ENCODE measurements at places on chromosomes 16 and 17.

- no peak for DNase-seq
Measured at GRCh38 chr17:59427425-59427921, 96.0 kb downstream of the YPEL2 start.

DNA sequence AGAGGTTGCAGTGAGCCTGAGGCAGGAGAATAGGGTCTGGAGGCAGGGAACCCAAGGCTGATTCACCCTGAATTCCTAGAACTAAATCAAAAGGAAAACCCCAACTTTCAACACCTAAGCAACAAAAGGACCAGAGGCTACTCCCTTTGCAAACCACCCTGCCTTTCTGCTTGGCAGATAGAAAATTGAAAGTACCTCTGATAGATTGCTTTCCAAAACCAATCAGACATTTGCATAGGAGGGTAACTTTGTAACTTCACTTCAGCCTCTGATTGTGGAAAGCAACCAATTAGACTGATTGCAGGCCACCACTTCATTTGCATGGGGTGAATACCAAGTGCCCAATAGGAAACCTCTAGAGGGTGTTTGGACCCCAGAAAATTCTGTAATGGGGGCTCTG, 10.9 kb upstream of the TMEM98 start:
- DNase-seq, result no peak

DNA sequence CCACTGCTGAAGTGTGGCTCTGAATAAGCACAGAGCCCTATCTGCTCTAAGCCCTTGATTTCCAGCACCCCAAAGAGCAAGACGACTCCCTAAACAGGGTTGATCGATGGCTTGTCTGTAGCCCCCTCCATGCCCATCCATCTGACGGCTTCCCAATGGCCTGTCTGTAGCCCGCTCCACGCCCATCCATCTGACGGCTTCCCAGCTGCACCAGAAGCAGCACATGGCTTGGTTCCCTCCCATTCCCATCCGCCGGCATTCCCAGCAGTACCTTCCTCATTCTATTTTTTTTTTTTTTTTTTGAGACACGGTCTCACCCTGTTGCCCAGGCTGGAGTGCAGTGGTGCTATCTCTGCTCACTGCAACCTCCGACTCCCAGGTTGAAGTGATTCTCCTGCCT, 64.5 kb downstream of the RBFOX3 start:
- DNase-seq, result no peak

DNA sequence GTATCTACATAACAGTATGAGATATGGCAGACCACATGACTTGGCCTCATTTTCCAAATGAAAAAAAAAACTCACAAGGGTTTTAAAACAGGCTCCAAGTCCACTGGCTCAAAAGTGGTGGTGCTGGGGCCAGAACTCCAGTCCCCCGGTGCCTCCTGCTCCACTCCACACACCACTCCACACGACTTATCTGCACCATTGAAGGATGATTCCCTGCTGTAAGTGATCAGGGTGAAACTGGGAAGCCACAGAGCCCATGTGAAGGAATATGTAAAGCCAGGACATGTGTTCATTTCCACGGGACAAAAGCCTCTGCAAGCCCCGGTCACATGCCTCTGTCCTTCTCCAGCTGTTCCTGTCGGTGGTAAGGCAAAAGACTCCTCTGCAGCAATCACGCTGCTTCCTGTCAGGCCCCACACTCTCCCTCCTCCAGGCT, 97.2 kb downstream of the ZNF18 start:
- no peak for DNase-seq

DNA sequence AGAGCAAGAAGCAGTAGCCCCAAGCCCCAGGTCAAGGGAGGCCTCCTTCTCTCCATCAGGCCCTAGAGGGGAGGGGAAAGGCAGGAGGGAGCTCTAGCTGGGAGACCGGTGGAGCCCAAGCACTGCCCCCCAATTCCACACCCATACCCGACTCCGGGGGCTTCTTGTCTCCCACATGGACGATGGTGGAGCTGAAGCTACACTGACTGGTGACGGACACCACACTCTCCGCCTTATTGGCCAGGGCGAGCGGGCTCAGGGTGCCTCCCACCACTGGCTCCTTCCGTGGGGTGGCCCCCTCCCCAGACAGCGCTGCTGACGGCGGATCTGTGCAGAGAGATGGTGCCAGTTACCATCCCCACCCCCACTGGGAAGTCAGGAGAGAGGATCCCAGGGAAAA, 6.4 kb downstream of the PER1 start:
- DNase-seq, result no peak

DNA sequence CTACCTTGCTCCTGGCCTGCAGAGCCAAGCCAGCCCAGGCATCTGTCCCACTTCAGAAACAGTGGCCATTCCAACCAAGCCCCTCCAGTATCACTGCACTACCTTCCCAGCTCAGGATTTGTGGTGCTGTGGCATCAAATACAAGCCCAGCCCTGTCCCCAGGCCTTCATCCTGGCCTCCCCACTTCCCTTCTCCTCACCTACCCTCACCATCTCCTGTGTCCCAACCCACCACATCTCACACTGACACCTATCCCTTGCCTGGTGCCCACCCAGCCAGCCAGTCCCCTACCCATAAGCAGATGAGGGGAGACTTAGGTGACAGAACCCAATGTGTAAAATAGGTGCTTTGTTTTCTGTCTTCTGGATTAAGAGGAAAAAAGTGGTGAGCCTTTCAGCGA, 66.0 kb upstream of the CDH5 start:
- DNase-seq, result no peak

DNA sequence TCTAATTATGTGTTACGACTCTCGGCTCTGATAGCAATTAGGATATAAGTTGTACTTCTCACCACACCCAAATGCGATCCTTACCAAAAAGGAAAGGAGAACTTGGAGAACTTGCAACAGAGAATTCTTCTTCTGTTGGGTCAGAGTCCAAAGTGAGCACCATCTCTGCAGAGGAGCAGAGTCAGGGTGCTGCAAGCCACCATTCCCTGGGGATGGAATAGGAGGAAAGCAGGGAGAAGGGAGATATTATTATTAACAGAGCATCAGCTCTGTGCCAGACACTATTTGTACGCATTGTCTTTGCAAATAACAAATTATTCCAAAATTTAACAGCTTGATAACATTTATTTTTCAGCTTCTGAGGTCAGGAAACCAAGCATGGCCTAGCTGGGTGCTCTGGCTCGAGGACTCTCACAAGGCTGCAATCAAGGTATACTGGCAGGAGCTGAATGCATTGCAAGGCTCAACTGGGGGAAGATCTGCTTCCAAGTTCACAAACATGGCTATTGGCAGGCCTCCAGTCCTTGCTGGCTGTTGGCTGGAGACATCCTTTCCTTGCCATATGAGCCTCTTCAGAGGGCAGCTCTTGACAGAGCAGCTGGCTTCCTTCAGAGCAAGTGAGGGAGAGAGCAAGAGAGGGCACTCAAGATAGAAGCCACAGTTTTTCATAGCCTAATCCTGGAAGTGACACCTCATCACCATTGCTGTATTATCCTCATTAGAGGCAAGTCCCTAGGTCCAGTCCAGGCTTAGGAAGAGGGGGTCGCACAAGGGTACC, 296.2 kb upstream of the CDH5 start:
- DNase-seq, result no peak

- peak; percentile 12 for DNase-seq
Measured at GRCh38 chr16:70253291-70254106, 1.8 kb upstream of the EXOSC6 start.

- DNase-seq, result no peak
Measured at GRCh38 chr17:39618246-39618913, 8.4 kb upstream of the PPP1R1B start.

- no peak for DNase-seq
Measured at GRCh38 chr16:67571981-67572431, 9.7 kb downstream of the CTCF start.

DNA sequence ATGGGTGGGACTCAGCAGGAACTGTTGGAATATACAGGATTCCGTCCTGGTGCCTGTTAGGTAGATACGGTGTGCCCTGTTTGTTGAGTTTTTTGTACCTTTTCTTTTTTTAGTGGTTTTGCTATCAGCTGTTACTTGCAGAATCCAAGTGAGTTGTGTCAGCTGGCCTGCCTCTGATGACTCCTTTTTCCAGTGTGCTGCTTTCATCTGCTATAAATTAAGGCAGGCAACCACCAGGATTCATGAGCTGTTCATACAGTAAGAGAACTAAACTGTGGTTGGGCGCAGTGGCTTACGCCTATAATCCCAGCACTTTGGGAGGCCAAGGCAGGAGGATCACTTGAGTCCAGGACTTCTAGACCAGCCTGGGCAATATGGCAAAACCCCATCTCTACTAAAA, 79.9 kb downstream of the WNT3 start:
- DNase-seq, result no peak

DNA sequence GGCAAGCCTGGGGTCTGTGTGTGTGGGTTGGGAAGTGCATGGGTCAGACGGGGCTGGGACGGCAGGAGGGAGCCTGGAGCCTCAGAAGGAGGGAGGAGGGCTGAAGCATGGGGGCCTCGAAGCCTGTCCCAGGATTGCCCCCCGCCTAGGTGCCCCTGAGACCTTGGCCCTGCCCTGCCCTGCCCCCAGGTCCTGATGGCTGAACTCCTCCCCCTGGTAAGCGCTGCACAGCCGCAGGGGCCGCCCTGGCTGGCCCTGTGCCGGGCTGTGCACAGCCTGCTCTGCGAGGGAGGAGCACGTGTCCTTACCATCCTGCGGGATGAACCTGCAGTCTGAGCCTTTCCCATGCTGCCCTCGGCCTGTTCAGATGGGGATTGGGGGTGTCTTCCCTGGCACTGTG, 4.4 kb downstream of the TEDC2 start:
- no peak for DNase-seq

DNA sequence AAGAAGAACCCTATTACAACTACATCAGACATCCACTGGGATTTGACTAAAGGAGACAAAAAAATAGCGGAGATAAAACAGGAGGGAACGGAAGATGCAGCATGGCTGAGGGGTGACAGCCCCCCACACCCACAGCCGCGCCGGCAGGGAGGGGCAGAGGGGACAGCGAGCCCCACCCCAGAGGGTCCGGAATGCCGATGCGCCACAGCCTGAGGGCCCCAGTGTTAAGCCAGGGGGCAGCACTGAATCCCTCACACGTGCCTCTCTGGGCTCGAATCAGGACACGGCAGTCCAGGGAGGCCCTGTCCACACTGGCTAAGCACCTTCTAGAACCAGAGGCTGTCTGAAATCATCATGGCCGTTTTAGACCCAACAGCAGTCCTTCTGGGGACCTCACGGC, 18.8 kb downstream of the MAP1LC3B start:
- no peak for DNase-seq

DNA sequence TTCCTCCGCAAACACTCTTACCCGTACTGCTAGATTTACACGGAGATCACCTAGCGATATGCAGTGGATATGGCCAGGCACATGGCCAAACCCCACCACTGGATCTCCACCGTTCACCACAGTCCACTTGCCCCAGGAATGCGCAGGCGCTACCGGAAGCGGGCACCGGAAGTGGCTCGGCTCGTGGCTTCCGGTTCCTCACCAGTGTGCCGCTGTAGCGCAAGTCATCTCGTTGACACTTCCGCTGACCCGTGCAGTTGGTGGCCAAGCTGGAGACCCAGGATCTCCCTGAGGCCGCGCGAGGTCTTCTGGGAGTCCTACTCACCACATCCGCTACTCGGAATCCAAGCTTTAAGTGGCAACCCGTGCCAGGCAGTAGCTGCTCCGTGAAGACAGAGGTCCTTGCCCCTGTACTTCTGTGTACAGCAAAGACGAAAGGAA, 11.5 kb downstream of the ZNF597 start:
- peak; percentile 27 for DNase-seq

- DNase-seq, result no peak
Measured at GRCh38 chr17:61728297-61728836, 135.0 kb downstream of the BRIP1 start.

GRCh38 chr16:4111748-4112696, 4.2 kb downstream of the ADCY9 start:
- DNase-seq, result no peak

GRCh38 chr17:44086364-44087311, 16.1 kb downstream of the G6PC3 start:
- no peak for DNase-seq

GRCh38 chr17:50480854-50481490, 2.3 kb downstream of the RSAD1 start:
- no peak for DNase-seq

GRCh38 chr17:68257934-68258333, 10.1 kb downstream of the AMZ2 start:
- DNase-seq, result no peak

- DNase-seq, result no peak
Measured at GRCh38 chr16:89602952-89603590, 10.4 kb upstream of the DPEP1 start.

- DNase-seq, result no peak
Measured at GRCh38 chr16:88902744-88903143, 36.3 kb upstream of the PABPN1L start.

GRCh38 chr16:51813609-51814008, 662.5 kb upstream of the SALL1 start:
- no peak for DNase-seq

DNA sequence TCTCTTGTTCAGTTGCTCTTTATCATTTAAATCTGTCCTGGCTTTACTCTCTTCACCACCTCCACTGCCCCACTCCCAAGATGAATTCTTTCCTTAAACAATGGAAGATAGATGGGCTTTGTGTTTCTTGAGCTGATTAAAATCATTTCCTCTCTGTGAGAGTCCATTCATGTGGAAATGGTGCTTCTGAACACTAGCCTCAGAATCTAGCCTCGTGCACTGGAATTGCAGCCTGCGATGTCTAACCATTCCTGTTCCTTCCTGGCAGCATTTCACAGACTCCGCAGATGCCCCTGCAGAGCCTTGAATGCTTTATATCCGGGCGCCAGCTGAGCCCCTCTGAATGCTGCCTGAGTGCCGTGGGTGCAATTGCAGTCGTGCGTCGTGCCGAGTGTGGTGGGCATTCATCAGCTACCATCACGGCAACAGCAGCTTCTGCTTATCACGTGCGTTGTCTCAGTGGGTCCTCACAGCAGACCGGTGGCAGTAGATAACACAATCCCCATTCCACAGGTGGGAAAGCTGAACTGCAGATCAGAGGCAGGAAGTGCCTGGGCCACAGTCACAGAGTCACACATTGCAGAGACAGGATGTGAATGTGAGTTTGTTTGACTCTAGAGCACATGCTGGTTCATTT, 172.8 kb upstream of the WSCD1 start:
- DNase-seq, result no peak

DNA sequence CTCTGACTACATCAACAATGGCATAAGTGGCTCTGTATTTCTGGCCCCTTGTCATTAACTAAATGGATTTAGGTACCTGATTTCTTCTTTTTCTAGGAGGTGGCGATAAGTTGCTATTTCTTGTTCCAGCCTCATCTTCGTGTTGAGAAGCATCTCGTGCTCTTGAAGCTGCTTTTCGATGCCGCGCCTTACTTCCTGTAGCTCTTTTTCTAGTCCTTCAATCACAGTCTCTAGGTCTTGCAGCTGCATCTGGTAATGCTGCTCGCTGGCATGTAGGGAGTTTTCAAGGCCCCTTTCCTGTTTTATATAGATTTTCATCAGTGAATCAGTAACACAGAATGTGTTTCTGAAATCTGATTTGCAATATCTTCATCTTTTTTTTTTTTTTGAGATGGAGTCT, 5.1 kb downstream of the KRT222 start:
- DNase-seq, result no peak
